ENCODE measurements at places on chromosomes 12 and 14.

DNA sequence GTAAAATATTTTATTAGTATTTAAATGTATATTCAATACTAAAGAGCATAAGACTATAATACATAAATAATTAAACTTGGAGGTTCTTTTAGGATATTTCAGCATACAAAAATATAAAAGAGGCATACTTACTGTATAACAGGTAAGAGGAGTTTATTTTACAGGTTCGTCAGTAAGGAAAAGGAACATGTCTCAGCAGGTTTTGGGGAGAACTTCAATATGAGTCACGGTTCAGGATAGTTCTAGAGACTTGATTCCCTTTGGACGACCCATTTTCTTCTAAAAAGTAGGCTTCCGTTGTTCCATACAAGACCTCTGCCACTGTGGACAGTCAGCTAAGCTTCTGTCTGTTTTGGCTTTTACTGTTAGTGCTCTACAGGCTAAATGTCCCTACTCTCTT lies 181.1 kb downstream of the ALX1 start:
- DNase-seq = no peak

- peak; percentile 89 for DNase-seq
Measured at GRCh38 chr12:11500188-11500860, 105.0 kb upstream of the PRB2 start.

GRCh38 chr14:32702562-32702961 lies 236.1 kb upstream of the NPAS3 start:
- no peak for DNase-seq

DNA sequence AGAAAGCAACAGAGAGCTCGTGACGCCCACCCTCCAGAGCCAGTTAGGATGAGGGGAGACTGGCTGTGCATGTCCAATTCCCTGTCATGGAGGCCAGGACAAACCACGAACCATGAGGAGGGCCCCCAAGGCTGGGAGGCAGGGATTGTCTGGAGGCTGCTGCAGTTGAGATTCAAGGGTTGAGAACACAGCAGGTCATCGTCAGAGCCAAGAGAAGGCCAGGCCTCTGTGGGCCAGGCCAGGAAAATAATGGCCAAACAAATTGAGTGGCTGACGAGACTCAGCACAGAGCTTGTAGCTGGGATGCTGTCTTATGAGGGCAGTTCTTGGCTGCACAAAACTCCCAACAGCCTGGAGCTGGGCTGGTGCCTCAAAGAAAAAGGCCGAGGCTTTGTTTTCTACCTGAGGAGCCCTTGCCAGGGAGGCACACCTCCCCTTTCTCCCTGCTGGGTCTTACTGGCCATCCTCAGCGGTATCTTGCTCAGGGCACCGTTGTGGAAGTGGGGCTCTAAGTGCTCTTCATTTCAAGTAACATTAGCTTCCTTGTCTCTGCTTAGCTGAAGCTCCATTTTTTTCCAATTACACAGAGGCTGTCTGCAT lies 665.9 kb downstream of the BCL11B start:
- no peak for DNase-seq

- DNase-seq = no peak
Measured at GRCh38 chr12:116165036-116165425, 112.5 kb downstream of the MED13L start.

DNA sequence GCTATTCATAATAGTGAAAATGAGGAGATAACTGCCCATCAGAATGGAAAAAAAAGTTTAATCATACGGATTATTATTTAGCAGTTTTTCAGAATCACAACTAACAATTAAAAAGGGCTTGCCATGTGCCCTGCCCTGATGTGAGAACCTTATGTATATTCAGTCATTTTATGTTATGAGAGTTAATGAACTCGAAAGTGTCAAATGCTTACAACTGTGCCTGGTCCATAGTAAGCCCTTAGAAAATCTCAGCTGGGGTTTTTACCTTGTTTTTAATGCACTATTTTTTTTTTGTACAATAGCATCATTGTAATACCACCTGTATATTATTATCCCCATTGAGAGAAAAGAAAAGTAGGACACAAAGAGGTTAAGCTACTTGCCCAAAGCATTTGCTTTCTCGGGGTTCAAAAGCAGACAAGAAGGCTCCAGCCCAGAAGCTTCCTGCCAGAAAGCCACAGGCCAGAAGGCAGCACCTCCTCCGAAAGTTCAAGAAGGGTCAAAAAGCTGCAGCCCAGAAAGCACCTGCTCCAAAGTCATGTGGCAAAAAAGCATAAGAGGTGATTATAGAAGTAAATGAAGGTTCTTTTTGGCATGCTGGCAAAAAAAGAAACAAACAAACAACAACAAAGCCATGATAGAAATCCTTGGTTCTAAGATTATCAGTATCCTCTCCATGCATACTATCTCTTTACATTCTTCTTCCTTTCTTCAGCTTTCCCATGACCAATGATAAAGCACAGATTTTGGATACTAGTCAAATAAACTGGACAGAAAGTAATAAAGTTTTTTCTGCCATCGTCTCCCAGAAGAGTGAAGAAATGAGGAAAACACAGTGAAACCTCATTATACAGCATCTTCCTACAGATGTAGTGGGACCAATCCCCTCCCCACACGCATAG lies 59.1 kb upstream of the NAP1L1 start:
- no peak for DNase-seq

DNA sequence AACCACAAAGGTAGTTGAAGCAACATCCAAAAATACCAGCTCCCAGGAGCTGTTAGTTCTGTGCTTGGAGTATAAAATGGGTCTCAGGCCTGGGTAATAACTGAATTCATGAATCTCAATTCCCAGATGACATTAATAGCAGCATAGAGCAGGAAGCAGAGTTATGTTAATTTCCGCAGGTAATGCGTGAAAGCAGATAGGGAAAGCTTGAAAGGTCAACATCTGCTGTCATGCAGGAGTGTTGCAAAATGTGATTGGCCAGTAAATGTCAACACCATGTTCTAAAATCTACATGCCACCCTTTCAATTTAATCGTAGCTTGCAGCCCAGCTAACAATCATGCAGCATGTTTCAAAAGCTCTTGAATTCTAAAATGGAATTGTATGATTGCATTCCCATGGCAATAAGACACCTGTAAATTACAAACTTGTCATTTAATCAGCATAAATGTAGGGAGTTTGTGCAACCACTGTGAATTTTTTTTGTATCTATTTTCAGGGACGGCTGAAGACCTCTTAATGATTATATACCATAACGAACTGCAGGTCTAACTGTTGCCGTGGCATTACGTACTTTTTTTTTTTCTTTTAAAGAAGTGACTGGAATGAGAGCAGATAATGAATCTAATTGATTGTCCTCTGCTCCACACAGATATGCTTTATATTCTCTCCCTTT lies 635.8 kb upstream of the FOXG1 start:
- DNase-seq = no peak

DNA sequence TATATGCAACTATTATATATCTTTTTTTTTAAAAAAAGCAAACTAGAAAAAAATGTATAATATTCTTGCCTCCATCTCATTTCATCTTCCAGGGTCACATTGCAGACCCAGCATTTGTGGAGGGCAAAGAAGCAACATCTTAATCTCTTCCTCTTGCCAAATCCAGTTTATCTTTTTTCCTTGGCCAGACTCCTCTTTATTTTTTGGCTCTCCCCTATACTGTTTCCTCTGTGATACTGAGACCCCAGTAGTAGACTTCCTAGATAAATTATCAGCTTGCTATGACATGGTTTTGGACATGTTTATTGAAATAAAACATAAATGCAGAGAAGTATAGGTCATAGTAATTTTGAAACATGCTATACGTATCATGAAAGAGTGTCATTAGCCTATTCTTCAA lies 303.8 kb upstream of the DDHD1 start:
- DNase-seq = no peak

DNA sequence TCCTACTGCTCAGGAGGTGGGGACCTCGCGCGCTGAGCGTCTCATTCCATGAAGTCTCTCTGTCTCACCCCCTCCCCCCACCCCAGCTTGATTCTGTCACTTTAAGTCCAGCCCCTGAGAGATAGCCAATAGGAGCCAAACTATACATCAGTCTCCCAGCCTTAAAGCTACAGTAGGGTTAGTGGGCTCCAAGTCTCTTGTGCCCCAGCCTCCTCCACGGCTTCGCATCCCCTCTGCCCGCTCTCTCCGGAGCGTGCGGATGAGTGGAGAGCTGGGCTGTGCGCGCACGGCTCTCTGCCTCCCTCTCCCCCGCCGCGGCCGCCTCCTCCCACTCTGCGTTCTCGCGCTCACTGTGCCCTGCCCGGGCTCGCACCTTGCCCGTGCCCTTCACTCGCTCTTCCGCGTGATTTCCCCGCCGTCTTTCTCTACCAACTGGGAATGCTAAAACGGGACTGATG lies at the start of gene ESRRB:
Gene ESRRB (plus strand): TSS at position 191 of the 458 bp plus-strand sequence. CDS start 265 bp downstream, at position 456.
- no peak for DNase-seq

GRCh38 chr12:101671833-101672232 lies 25.6 kb upstream of the CHPT1 start:
- no peak for DNase-seq

- DNase-seq = no peak
Measured at GRCh38 chr12:104547235-104547634, 90.5 kb downstream of the CHST11 start.

DNA sequence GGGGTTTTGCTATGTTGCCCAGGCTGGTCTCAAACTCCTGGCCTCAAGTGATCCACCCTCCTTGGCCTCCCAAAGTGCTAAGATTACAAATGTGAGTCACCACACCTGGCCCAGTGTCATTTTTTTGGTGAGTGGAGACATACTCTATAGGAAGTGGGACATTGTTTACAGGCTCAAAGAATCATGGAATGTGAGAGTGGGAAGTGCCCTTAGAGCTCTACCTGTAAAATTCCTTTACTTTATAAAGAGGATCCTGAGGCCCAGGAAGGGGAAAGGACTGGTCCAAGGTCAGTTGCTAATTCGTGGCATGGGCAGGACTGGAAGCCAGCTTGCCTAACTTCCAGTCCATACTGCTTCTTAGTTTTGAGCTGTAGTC lies 8.7 kb upstream of the ADCK1 start:
- no peak for DNase-seq

- DNase-seq = no peak
Measured at GRCh38 chr12:66662729-66663128, 16.1 kb downstream of the GRIP1 start.

DNA sequence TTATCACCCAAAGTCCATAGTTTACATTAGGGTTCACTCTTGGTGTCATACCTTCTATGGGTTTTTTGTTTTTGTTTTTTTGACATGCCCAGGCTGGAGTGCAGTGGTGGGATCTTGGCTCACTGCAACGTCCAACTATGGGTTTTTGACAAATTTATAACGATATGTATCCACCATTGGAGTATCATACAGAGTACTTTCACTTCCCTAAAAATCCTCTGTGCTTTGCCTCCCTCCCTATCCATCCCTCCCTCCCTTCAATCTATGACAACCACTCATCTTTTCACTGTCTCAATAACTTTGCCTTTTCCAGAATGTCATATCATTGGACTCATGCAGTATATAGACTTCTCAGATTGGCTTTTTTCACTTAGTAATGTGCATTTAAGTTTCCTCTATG lies 139.0 kb upstream of the CCDC198 start:
- no peak for DNase-seq

GRCh38 chr12:110203546-110203945 lies 77.5 kb upstream of the ATP2A2 start:
- DNase-seq = no peak

DNA sequence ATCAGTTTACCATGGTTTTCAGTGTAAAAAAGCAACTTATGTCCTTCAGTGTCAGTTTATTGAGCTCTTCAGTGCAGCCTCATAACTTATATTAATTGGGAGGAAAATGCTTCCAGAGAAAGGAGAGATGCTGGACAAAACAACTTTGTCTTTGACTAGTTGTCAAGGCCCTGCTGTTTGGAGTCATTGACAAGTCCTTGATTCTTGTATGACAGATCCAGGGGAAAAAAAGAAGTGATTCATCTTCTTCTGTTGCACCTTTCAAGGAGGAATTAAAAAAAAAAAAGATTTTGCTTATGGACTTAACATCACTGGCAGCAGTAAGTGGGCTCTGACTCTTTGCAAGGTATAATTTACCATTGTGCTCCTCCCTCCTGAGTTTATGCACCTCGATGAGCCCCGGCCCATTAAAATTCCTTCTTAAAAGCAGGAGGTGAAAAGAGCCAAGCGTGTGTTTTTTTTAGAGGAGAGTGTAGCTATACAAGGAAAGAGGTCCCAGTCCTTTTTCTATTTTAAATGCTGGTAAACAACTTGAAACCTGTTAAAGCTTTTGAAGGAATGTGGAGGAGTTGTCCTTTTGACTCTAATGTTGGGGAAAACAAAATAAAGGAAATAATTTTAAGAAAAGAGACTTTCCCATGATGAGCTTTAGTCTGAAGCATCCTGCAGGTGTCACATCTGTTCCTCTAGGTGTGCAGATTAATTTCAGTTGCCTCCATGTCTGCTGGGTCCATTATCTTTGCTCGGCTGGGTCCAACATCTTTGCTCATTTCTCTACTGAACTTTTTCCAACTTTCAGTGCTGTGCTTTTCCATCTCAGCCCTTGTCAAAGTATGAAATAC lies 431.6 kb downstream of the RAD51B start:
- DNase-seq = no peak

DNA sequence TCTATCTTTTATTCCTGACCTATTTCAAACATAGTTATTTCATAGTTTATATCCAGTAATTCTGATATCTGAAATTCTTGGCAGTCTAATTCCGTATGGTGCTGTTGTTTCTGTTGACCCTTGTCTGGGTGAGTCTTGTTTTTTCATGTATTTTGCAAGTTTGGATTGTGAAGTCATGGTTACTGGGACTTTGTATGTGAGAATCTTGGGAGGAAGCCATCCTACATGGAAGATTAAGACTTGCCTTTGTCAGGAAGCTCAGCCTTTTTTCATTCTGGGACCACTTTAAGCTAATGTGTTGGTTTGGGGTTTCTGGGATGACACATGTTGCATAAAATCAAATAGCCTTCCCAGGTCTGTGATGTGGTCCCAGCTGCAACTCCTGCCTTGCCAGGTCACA lies 191.6 kb upstream of the E2F7 start:
- no peak for DNase-seq

- DNase-seq = no peak
Measured at GRCh38 chr12:84355561-84355960, 557.0 kb downstream of the SLC6A15 start.

- no peak for DNase-seq
Measured at GRCh38 chr12:126569706-126570105, 1504.5 kb downstream of the AACS start.

DNA sequence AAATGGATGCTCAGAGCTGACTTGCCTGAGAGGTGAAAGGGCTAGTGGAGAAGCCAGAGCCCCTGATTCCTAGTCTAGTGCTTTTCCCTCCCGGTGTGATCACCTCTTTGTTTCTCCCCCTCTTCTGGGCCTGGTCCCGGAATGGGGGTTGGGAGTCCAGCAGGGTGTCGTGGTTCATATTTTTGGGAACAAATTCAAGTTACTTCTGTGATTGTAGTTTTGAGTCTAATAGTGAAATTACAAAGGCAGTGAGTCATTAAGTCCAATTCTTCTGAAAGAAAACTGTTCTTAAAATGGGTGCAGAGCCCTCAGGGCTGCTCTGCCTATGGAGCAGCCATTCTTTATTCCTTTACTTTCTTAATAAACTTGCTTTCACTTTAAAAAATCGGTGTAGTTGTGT lies 7.6 kb downstream of the SUSD6 start:
- DNase-seq = no peak

- no peak for DNase-seq
Measured at GRCh38 chr14:105861985-105862465, 335.6 kb downstream of the TMEM121 start.

- DNase-seq = no peak
Measured at GRCh38 chr14:92656306-92657081, 91.9 kb downstream of the LGMN start.

Data from NCI-H1048 (cell line).